ENCODE measurements at places on chromosomes 2 and 18.
A peak's percentile ranks its signal among the peaks of the same experiment; 100 is the strongest.

- H3K27ac ChIP-seq: no peak overlapping the region
- no peaks in the 10 kb centered on the region for H3K36me3 ChIP-seq
- H3K4me3 ChIP-seq: no peak overlapping the region
- peaks cover 63% of the 10 kb centered on the region for H3K27me3 ChIP-seq
Observed at GRCh38 chr2:234593636-234594035, 96.8 kb upstream of the ARL4C start.

DNA sequence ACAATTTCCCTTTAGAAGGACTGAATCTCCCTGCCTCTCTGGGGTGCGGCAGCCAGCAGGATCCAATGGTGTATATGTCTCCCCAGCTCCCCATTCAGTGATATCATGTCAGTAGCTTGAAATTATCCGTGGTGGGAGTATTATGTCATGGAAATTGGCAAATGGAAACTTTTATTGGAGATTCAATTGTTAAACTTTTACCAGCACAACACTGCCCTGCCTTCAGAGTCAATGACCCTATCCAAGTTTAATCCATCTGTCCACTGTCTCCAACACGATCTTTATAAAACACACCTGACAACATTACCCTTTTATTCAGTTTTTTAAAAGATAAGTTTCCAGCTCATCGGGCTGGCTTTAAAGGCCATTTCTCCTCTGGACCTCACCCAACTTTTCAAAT, 5.0 kb upstream of the IL1RN start:
- H3K27ac ChIP-seq: no peak overlapping the region
- no peaks in the 10 kb centered on the region for H3K27me3 ChIP-seq
- no peak for DNase-seq
- H3K4me1 ChIP-seq: peaks cover 14% of the 10 kb centered on the region
- no peaks in the 10 kb centered on the region for H3K36me3 ChIP-seq
- no peak overlapping the region for H3K4me3 ChIP-seq

DNA sequence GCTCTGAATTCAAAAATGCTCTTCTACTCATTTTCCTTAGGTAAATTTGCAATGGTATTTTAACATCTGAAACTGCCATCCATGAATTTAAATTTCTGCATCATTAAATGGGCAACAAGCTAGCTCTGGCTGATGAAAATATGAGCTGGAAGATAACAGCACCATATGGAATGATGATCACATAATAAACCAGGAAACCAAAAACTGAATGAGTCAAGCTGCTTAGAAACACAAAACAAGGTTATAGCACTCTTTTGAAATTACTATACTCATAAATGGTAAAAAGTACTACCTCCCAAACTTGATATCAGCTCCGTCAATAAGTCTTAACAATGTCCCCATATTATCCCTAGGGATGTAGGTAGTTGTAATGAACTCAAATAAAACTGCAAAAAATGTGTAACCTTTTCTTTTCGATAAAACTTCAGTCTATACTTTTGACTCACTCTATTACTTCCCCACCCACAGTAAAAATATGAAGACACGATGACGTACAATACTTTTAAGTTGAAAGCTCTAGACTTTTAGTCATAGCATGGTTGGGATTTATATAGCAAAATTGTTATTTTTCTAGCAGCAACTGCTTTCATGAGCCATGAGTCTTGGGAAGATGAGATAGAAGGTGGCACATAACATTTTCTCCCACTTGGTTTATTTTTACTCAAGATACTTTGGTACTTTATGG, 396.7 kb downstream of the CDH2 start:
- no peak for DNase-seq
- H3K27ac ChIP-seq: no peak overlapping the region
- H3K4me1 ChIP-seq: no peaks in the 10 kb centered on the region
- H3K4me3 ChIP-seq: no peak overlapping the region
- H3K27me3 ChIP-seq: no peaks in the 10 kb centered on the region

GRCh38 chr2:70697603-70698383, 70.2 kb downstream of the ADD2 start:
- peaks cover 65% of the 10 kb centered on the region for H3K27me3 ChIP-seq
- H3K4me3 ChIP-seq: no peak overlapping the region
- no peak for DNase-seq
- H3K36me3 ChIP-seq: peaks cover 4% of the 10 kb centered on the region

DNA sequence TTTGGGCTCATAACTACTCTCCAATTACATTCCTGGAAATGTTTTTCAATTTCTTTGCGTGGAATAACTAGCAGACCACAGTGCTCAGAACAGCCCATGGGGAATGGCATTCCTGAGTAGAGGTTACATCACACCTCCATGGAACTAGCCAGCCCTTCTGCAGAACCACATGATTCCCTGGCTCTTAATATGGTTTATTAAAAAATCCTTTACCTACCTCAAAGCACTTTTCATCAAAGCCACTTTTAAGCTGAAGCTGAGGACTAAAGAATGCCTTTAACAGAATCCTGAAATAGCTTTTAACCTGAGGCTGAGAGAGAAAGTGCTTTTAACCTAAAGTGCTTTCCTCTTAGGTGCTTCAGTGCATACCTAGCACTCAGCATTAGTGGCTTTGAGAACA, 376.3 kb downstream of the ARHGAP15 start:
- no peak for DNase-seq
- H3K4me1 ChIP-seq: peaks cover 48% of the 10 kb centered on the region
- H3K36me3 ChIP-seq: peaks cover 24% of the 10 kb centered on the region
- no peak overlapping the region for H3K4me3 ChIP-seq

- H3K27ac ChIP-seq: peak overlapping the region; percentile 13
- no peak for DNase-seq
- H3K4me1 ChIP-seq: peaks cover 15% of the 10 kb centered on the region
- peak overlapping the region; percentile 36 for H3K4me3 ChIP-seq
- H3K27me3 ChIP-seq: no peaks in the 10 kb centered on the region
Observed at GRCh38 chr2:157890969-157891642, 15.0 kb upstream of the ACVR1 start.

DNA sequence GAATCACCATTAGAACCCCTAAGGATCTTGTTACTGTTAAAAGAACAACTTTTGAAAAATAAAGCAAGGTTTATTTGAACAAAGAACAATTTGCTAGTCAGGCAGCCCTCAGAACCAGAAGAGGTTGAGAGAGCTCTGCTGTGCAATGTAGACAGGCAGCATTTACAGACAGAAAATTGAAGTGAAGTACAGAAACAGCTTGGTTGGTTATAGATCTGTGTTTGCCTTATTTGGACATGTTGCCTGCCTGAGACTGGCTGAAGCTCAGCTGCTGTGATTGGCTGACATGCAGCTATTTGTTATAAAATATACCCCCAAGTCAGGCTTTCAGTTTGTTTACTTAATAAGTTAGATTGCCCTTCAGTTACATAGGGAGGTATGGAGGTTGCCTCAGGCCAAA, 12.5 kb downstream of the MSTN start:
- peaks cover 28% of the 10 kb centered on the region for H3K27me3 ChIP-seq
- H3K4me3 ChIP-seq: no peak overlapping the region
- no peak for DNase-seq
- H3K4me1 ChIP-seq: no peaks in the 10 kb centered on the region

DNA sequence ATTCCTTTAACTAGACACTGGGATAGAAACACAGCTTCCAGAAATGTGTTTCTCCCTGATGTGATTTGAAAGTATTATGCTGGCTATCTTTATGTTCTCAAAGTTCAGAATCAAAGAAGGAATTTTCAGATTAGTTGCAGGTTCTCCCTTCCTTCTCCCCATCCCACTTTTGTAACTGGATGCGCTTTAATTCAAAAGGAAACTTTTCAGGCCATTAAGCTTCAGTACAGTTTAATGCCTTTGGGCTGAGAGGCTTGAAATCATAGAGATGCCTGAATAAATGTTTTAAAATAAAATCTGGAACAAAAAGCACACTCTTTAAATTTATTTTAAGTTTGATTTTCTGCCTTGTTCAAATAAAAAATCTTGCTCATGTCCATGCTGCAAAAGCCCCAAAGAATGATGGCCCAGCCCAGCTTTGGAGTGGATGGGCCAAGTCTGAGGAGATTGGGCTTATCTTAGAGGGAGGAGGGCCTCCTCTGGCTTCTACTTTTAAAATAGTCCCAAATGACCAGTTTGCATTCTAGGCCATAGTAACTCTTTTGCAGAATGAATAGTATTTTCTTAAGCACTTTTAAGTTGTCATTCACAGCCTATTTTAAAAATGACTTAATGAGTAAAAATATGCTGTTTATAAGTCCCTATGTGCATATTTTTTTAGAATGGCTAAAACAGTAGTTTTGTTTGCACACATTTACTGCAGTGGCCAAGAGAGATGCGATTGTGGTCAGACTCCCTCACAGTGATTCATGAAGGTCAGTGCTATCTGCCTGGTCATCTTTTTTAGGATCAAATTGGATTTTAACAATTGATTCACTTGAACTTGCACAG, 129.2 kb downstream of the MTX2 start:
- no peak for DNase-seq
- no peaks in the 10 kb centered on the region for H3K36me3 ChIP-seq
- no peak overlapping the region for H3K27ac ChIP-seq
- H3K27me3 ChIP-seq: peaks cover 31% of the 10 kb centered on the region
- H3K4me1 ChIP-seq: no peaks in the 10 kb centered on the region
- H3K4me3 ChIP-seq: no peak overlapping the region

DNA sequence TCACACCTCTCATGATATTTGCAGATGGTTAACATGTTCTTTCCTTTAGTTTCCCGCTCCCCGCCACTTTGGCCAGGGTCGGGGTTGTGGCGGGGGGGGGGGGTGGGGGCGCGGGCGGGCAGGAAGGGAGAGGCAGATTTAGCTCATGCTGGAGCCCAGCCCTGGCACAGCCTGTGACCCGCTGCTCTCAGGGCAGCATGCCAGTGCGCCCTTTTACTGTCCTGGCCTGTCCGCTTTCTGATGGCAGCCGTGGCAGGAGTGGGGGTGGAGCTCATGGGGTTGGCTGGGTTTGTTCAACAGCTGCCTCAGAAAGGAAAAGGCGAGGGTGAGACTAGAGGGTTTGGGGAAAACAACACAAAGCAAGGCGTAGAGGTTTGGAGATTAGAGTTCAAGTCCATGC, 56.1 kb downstream of the TNP1 start:
- no peak overlapping the region for H3K4me3 ChIP-seq
- H3K36me3 ChIP-seq: no peaks in the 10 kb centered on the region
- H3K4me1 ChIP-seq: no peaks in the 10 kb centered on the region
- H3K27ac ChIP-seq: no peak overlapping the region
- no peak for DNase-seq

DNA sequence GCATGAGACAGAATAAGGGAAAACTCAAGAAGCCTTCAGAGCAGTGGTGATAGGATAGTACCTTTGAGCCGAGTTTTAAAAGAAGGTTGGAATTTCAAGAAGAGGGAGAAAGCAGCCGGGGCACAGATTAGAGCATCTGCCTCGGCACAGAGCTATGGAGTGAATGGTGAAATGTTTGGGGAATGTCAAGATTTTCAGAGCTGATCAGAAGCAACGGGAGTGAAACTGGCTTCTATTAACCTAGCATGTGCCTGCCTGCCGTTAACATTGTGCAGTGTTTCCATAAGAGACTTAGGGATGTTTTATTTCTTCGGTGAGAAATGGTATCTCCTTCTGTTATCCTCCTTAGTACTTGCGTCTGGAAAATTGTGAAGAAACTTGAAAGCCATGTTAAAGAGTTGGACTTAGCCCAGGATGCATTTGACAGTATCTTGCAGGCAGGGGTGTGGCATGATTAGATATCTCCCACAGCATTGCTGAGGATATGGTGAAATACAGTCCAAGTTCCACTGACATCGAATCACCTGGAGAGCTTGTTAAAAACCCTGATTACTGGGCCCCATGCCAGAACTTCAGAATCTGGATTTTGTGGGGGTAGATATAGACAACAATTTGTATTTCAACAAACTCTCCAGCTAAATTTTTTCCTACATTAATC, 96.8 kb upstream of the PPP1CB start:
- H3K36me3 ChIP-seq: peaks cover 2% of the 10 kb centered on the region
- no peak overlapping the region for H3K27ac ChIP-seq
- DNase-seq: no peak
- no peak overlapping the region for H3K4me3 ChIP-seq
- no peaks in the 10 kb centered on the region for H3K27me3 ChIP-seq

GRCh38 chr2:240308111-240308651, 127.3 kb upstream of the GPC1 start:
- DNase-seq: no peak
- no peak overlapping the region for H3K4me3 ChIP-seq
- no peaks in the 10 kb centered on the region for H3K36me3 ChIP-seq
- peaks cover 9% of the 10 kb centered on the region for H3K27me3 ChIP-seq
- H3K27ac ChIP-seq: no peak overlapping the region
- no peaks in the 10 kb centered on the region for H3K4me1 ChIP-seq

- no peak overlapping the region for H3K4me3 ChIP-seq
- H3K4me1 ChIP-seq: no peaks in the 10 kb centered on the region
- no peaks in the 10 kb centered on the region for H3K27me3 ChIP-seq
- no peak overlapping the region for H3K27ac ChIP-seq
- no peak for DNase-seq
Observed at GRCh38 chr18:55981712-55982475, 393.9 kb upstream of the TCF4 start.

- peaks cover 2% of the 10 kb centered on the region for H3K36me3 ChIP-seq
- no peaks in the 10 kb centered on the region for H3K27me3 ChIP-seq
Observed at GRCh38 chr2:231597014-231597611, 4.4 kb downstream of the TEX44 start.

GRCh38 chr2:173929441-173929840, 35.7 kb downstream of the SP3 start:
- H3K4me1 ChIP-seq: peaks cover 49% of the 10 kb centered on the region
- no peak for DNase-seq
- peak overlapping the region; percentile 4 for H3K27ac ChIP-seq
- no peaks in the 10 kb centered on the region for H3K27me3 ChIP-seq

GRCh38 chr2:206217166-206217565, 57.3 kb upstream of the ZDBF2 start:
- H3K4me3 ChIP-seq: no peak overlapping the region
- no peaks in the 10 kb centered on the region for H3K36me3 ChIP-seq
- no peak for DNase-seq

GRCh38 chr2:233081232-233081730, 21.1 kb downstream of the INPP5D start:
- H3K27ac ChIP-seq: peak overlapping the region; percentile 93
- DNase-seq: no peak
- H3K4me3 ChIP-seq: peak overlapping the region; percentile 67

- no peak overlapping the region for H3K27ac ChIP-seq
- H3K4me1 ChIP-seq: no peaks in the 10 kb centered on the region
- no peak for DNase-seq
- H3K36me3 ChIP-seq: no peaks in the 10 kb centered on the region
Observed at GRCh38 chr2:138121666-138122661, 157.7 kb downstream of the HNMT start.

- no peak for DNase-seq
- H3K4me3 ChIP-seq: no peak overlapping the region
- H3K27ac ChIP-seq: no peak overlapping the region
- H3K27me3 ChIP-seq: peaks cover 10% of the 10 kb centered on the region
Observed at GRCh38 chr2:118168615-118169014, 80.3 kb downstream of the INSIG2 start.

Measured in central memory CD8-positive, alpha-beta T cell (primary cell).